ENCODE measurements at places on chromosomes 3 and 15.

DNA sequence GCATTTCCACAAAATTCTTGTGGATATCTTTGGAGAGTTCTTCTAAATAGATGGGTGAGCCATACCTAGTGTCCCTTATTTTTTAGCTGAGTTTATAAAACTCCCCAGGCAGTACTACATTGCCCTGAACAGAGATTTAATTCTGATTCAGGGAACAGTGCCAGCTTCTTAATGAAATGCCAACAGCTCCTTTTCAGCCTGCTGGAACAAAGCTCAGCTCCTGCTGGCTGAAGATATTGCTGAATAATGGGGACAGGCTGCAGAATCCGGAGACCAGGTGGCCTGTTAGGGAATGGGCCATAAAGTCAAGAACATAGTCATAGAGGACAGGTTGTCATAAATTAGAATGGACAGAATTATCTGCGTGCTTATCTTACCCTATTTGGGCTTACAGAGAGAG is 8.9 kb downstream of the HGD start:
- no peak for DNase-seq

DNA sequence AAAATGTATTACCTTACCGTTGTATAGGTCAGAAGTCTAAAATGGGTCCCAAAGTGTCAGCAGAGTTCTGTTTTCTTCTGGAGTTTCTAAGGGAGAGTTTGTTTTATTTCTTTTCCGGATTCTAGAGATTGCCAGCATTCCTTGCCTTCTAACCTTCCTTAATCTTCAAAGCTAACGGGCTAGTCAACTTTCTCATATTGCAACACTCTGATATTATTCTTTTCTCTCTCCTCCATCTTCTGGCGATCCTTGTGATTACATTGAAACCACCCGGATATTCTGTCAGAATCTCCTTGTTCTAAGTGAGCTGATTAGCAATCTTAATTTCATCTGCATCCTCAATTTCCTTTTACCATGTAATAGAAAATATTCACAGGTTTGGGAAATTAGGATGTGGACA is 36.2 kb upstream of the AADACL2 start:
- no peak for DNase-seq

GRCh38 chr3:184465883-184466412 is 86.1 kb downstream of the CHRD start:
- DNase-seq, result no peak

GRCh38 chr3:101561630-101562328 is at the start of gene TRMT10C:
Gene TRMT10C (plus strand): TSS chr3:101561868. CDS start chr3:101564782, 2,914 bp downstream.
- peak; percentile 97 for DNase-seq

GRCh38 chr3:115347737-115348136 is 200.6 kb upstream of the ZBTB20 start:
- DNase-seq, result no peak

GRCh38 chr15:57370929-57371328 is 5.4 kb upstream of the CGNL1 start:
- no peak for DNase-seq

DNA sequence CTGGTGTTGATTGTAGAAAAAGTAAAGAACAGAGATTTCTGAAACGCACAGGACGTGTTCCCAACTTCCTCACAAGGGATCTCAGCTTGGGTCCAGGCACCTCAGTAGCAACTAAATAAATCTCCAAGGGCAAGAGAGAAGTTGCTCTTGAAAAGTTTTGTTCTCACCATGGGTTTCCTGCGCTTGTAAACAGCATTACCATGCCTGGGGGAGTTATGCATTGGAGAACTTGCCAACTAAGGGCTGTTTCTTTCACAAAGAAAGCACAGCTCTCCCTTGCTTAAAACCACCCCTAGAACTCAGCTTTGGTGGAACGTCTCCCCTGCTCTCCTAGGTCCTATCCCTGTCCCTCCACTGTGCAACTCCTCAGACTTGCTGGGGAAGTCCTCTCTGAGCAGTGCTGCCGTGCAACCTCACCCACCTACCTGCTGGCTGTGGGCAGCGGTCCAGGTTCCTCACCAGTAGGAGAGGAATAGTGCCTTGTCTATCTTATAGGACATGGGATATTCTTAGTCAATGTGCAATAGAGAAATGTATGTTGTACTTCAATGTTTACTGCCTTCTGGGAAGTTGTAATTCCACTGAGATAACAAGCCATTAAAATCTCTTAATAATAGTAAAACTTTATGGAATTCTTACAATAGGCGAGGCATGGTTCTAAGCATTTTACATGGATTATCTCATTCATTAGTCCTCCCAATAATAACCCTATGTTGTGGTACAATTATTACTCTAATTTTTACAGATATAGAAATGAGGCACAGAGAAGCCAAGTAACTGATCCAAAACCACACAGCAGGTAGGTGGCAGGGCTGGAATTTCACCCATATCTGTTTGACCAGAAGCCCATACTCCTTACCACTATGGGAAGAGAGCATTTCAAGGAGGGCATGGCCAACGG is 51.5 kb downstream of the UMPS start:
- DNase-seq, result no peak

DNA sequence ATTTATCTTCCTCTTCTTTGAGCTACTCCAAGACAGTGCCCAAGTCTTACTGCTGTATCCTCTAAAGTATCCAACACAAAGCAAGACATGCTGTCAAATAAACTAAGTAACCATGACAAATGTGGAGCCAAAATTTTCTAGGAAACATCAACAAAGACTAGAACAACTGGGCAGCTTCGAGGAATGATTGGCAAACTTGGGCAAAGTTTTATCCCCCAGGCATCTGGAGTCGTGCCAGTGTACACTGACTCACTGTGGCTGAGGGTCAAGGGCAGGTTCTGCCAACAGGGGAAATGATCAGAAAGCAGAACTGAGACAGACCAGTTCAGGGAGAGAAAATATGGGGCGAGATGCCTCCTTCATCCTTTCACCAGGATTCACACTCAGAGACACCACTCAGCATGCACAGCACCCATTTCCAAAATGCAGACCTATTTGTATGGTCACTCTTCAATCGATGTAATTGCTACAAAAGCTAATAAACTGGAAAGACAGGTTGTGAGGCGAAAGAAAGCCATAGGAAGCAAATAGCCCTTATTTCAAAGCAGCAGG is 65.8 kb downstream of the MB21D2 start:
- peak; percentile 37 for DNase-seq

GRCh38 chr3:72171463-72171881 is 386.5 kb upstream of the PROK2 start:
- no peak for DNase-seq

DNA sequence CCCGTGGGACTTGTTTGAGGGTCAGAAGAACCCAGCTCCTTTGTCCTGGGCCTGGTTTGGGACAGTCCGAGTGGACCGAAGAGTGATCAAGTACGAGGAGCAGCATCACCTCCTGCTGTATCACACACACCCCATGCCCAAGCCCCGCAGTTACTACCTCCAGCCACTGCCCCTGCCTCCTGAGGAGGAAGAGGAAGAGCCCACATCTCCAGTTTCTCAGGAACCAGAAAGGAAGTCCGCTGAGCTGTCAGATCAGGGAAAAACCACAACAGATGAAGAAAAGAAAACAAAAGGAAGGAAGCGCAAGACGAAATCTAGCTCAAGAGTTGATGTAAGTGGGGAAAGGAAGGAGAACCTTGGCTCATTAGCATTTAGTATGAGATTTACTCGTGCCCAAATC is 3.3 kb upstream of the P2RY12 start:
- DNase-seq, result no peak

GRCh38 chr15:58179206-58179605 is 41.0 kb downstream of the AQP9 start:
- no peak for DNase-seq

DNA sequence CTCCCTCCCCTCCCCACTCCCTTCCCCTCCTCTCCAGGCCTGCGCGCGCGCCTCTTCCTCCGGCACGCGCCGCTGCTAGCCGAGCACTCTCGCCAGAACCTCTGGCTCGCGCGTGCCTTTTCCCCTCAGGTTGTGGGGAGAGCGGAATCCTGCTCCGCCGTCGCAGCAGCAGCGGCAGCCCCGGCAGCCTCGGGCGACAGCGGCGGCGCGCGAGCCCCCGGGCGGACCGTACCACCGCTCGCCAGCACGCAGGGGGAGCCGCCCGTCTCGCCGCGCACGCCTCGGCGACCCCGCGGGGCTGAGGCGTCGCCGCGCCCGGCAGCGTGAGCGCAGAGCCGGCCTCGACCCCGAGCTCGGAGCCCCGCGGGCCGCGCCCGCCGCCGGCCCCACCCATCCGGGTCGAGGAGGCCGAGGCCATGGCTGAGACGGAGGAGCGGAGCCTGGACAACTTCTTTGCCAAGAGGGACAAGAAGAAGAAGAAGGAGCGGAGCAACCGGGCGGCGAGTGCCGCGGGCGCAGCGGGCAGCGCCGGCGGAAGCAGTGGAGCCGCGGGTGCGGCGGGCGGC is at the start of gene CDV3:
Gene CDV3, plus strand, starts transcription at position 58 of the 566 bp plus-strand sequence. Its CDS starts 359 bp downstream, at position 417.
- no peak for DNase-seq

- DNase-seq, result no peak
These were observed 44.4 kb upstream of the SSR3 start for GRCh38 chr3:156599089-156599874.

DNA sequence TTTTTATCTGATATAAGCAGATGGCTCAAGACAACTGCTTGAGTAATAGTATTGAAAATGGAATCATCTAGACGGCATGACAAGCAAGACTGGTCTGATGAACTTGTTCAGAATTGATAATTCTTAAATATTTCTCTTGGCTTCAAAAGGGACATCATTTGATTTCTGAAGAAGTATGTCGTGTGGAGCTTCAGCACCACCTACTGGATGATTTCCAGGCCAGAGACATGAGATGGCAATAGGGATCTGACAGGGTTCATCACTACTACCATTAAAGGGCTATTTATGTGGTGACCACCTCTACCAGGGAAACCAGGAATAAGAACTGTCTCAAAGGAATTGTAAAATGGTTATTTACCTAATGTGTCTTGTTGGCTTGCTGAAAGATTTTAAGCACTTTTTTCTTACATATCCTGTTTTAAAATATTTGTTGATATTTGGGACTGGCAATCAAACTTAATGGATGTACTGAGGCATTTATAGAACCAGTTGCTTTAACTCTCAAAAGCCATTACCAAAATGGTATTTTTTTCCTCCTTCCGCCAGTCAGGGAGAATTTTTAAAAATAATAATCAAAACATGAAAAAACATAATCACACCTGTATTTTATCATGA is 99.5 kb upstream of the FAM98B start:
- DNase-seq, result peak; percentile 83

DNA sequence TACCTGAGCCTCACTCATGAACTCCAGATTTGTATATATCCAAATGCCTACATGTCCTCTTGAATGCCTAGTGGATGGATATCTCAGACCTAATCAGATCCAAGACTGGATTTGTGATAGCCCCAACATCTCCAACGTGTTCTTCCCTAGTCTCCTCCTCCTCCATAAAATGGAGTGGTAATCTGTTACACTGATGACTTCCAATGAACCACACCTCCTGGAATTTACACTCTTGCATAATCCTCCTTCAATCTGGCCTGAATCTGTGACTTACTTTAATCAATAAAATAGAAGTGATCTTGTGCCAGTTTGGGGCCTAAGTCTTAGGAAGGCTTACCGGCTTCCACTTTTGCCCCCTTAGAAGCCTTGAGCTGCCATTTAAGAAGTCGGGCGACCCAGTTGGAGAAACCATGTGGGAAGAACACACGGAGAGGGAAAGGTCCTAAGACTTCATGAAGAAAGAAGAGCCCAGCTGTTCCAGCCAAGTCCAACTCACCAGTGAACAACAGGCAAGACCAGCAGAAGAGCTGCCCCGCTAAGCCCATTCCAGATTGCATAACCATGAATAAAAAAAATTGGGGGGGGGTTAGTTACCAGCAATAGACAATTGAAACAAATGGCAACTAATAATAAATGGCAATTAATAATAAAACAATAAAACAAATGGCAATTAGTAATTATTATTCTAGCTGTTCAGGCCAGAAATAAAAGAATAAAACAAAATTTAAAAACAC is 164.3 kb downstream of the STT3B start:
- DNase-seq, result no peak

DNA sequence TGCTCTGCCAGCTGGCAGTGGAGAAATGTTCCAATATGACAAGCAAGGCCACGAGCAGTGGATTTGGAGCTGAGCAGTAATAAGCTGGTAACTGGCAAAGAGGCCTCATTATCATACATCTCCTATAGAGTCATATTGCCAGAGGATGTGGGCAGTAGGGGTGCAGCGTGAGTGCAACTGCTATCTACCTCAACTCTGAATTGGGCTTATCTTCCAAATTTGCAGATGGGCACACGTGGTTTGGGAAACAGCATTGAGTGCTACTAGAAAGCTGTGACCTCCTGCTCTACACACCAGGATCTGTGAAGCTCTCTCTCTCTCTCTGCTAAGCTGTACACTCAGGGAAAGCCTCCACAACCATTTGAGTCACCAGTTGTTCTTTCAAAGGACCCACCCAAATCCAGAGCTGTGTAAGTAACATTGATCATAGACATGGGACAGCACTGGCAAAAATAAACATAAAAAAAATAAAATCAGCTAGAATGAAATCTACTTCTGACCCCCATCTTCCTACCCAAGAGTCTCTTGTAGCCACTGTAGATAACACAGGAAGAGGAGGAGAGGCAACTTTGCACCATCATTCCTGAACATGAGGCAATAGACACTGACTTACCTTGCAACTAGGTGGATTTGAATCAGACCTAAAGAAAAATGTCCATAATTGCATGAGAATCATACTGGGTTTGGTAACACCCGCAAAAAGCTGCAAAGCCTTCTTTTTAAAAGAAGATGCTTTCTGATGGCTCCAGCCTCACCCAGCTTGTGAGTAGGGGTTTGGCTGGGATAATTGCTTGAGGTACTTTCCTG is 82.9 kb upstream of the THBS1 start:
- DNase-seq, result peak; percentile 76

DNA sequence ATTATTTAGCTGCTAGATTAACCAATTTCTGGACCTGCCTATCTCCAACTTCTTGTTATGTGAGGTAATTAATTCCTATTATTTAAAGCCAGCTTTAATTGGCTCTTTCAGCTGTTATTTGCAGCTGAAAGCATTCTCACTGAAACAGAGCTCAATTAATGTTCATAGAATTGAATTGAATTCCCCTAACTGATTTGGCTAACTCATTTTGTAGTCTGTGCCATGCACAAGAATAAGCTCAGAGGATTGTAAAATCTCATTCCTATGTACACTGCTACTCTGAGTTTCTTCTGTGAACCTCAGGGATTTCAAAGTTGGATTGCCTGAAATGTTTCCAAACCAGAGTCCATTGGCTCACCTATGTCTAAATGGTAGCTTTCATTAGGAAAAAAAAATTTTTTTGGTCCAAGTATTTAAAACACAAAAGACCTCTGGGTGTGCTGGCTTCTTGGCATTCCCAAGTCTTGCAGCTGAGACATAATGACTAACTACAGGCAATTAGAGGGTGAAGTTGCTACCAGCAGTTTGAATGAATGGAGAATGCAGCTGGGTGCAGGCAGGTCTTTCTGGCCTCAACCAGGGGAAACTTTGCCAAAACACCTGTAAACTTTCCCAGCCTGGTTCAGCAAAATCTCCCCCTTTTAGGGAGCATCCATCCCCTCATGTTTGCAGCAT is 134.3 kb downstream of the EDEM1 start:
- DNase-seq, result no peak

GRCh38 chr15:43941555-43941954 is 114.8 kb downstream of the WDR76 start:
- DNase-seq, result no peak

All from hematopoietic multipotent progenitor cell treated with erythropoietin and hydrocortisone succinate and interleukin-3 and kit ligand, for 6 days (in vitro differentiated cells).